ENCODE measurements at places on chromosomes 6 and 20.

DNA sequence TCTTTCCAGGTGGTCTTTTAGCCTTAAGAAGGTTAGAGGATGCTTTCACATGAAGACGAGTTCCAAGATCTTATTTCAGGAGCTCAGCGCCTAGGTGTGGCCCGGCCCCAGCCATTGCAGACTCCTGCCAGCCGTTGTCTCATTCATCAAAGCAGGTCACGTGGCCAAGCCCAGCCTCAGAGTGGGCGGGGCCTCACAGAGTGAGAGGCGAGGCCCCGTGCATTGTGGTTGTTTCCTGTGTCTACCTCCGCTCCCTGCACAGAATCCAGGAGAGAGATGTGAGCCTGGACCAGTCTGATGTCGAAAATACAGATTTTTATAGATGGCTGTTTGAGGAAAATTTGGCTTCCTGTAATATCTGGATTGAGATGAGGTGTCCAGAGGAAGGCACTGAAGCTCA lies 49.2 kb upstream of the CST5 start:
- no peak for DNase-seq

DNA sequence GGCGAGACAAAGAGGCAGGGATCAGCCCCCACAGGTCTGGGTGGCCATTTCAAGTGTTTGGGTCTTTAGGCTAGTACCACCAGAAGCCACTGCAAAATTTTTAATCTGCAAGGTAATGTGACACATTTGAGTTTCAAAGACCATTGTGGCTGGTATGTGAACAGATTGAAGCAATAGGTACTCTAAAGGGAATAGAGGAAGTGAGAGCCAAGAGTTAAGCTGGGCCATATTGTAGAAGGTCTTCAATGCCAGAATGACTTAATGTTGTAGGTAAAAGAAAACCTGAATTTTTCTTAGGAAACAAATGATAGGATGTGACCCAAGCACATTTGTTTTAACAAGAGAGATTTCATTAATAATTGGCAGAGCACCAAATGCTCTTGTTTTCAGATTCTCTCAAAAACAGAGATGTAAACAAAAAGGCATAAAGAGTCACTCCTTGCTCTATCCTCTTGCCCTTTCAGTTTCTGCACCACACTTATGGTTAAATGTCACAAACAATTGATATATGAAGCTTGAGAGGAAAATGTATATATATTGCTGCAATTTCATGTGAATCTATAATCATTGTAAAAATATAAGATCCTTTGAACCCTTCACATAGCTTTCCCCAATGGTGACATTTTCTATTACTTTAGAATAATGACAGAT lies 307.1 kb upstream of the PLN start:
- no peak for DNase-seq

DNA sequence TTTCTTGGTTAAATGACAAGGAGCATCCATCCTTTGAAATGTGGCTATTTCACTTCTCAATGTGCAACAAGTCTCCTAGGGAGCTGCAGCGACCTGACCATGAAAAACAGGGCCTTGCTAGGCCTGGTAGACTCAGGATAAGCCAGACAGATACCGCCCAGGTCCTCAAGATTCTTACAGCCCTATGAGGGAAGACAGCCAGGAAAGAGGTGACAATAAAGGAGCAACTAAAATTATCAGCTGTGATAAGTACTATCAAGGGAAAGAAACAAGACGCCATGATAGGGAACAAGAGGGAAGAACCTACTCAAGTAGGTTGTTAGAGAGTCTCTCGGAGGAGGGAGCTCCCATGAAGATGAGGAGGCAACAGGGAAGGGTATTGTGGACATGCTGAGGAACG lies 51.4 kb upstream of the EMILIN3 start:
- DNase-seq = no peak

GRCh38 chr6:117955684-117956256 lies 48.7 kb downstream of the SLC35F1 start:
- DNase-seq = no peak

DNA sequence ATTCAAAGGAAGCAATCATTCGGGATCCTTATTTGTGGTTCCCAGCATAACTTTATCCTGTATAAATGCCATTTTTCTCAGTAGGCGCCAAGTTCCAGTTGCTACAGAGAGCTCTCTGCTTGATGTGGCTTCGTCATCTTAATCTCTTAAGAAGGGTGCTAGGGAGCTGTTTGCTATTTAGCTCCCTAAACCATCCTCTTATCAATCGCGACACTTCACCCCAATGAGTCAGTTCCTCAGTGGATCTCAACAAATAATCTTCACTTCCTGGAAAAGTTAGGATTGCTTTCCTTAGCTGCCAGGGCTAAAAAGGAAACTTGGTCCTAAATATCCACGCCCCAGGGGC lies 1.3 kb upstream of the NKAIN2 start:
- DNase-seq = no peak

GRCh38 chr6:138795809-138796603 lies at the start of gene ECT2L:
Gene ECT2L, plus strand, starts transcription at chr6:138796087. Its CDS starts 17,188 bp downstream, at chr6:138813275.
- DNase-seq = peak; percentile 62

DNA sequence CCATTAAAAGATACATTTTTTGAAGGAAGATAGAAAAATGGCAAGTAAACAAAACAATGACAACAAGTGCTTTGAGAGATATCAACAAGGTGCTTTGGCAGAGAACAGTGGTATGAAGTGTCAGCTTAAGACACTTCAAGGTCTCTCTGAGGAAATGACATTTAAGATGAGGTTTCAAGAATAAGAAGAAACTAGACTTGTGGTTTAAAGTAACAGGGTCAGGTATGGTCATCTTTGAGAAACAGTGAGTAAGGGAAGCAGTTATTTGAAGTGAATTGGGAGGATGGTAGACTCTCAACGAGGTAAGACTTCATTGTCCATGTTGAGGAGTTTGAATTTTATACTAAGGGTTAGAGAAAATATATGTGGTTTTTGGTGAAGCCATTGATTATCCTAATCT lies 77.8 kb downstream of the SYCP2L start:
- no peak for DNase-seq

All from thyroid gland (tissue), 4 donors.